CD4-positive, alpha-beta T cell (primary cell): ENCODE measurements at places on chromosomes 2 and 18. TPM values are rescaled to one million over a fixed set of nuclear protein-coding genes. Genes with fewer than 3 reads are reported as not detected.

The WIPF1 gene
- 264 TPM for total RNA-seq

The GNAL gene
- 0.11 TPM for total RNA-seq

The LAMA3 gene
- total RNA-seq: not detected

The CCDC68 gene
- total RNA-seq: not detected

- no peak for DNase-seq
- no peaks in the 10 kb centered on the region for H3K36me3 ChIP-seq
- H3K4me3 ChIP-seq: no peak overlapping the region
- no peaks in the 10 kb centered on the region for H3K4me1 ChIP-seq
Measured at GRCh38 chr2:42906557-42907411, 114.4 kb upstream of the HAAO start.

- no peaks in the 10 kb centered on the region for H3K4me1 ChIP-seq
- H3K27me3 ChIP-seq: no peaks in the 10 kb centered on the region
- H3K27ac ChIP-seq: no peak overlapping the region
Measured at GRCh38 chr2:188130317-188130716, 161.4 kb upstream of the GULP1 start.

GRCh38 chr2:100959225-100959880 is 42.7 kb upstream of the RPL31 start:
- no peaks in the 10 kb centered on the region for H3K27me3 ChIP-seq
- H3K4me3 ChIP-seq: no peak overlapping the region
- H3K36me3 ChIP-seq: no peaks in the 10 kb centered on the region

DNA sequence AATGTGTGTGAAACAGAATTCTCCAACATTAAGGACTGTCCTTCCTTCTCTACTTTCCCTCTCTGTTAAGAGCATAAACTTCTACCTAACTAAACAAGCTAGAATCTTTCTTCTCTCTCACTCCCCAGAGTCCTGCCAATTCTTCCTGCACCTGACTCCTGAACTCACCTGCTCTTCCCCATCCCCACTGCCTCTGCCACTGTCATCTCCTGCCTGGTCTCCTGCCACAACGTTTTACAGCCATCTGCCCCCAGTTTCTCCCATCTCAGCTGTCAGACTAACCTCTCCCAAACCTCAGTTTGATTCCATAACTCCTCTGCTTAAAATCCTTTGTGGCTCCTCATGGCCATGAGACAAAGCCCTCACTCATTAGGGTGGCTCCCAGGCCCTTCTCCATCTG is 288.3 kb upstream of the FBXO11 start:
- no peaks in the 10 kb centered on the region for H3K36me3 ChIP-seq
- no peaks in the 10 kb centered on the region for H3K4me1 ChIP-seq
- DNase-seq: no peak
- H3K27ac ChIP-seq: no peak overlapping the region

DNA sequence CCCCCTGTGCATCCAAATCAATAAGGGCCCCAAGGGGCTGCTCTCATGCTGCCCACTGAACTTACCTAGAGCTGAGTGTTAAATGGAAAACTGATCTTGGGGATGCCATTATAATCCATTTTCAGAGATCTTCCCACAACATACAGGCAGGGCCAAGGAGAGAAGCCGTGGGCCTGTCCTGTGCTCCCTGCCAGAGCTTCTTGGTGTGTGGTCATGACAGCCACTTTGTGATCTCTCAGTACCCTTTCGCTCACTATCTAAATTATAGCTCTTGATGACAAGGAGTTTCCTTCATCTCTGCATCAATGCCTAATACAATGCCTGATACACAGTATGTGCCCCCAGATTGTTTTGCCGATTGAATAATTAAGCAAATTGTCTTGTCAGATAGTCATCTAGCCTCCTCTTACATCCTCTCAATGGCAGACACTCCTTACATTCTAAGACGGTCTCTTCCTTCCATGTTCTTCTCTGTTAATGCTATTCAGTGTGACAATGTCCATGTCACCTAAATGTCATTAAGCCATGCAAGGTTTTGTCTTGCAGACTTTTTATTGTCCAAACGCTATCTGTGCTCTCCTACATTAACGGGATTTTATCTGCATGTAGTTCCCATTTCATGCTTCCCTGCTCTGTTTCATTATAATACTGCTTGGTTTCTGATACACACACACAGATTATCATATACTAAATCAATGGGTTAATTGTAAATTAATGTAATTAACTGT is 5.9 kb downstream of the CSRNP3 start:
- no peaks in the 10 kb centered on the region for H3K27me3 ChIP-seq
- H3K4me3 ChIP-seq: no peak overlapping the region
- H3K36me3 ChIP-seq: no peaks in the 10 kb centered on the region
- no peak overlapping the region for H3K27ac ChIP-seq
- no peak for DNase-seq
- H3K4me1 ChIP-seq: no peaks in the 10 kb centered on the region

GRCh38 chr2:132279344-132279743 is 117.6 kb upstream of the ANKRD30BL start:
- H3K4me3 ChIP-seq: no peak overlapping the region
- H3K4me1 ChIP-seq: no peaks in the 10 kb centered on the region
- no peaks in the 10 kb centered on the region for H3K36me3 ChIP-seq
- H3K27ac ChIP-seq: no peak overlapping the region
- no peak for DNase-seq
- no peaks in the 10 kb centered on the region for H3K27me3 ChIP-seq
